ENCODE measurements at places on chromosomes 12 and 14. TPM values are rescaled to one million over a fixed set of nuclear protein-coding genes. Genes with fewer than 3 reads are reported as not detected.

Gene ANO2
- total RNA-seq: not detected

Gene PLEKHA5
- total RNA-seq: 50.4 TPM

Gene DDN
- total RNA-seq: under 0.01 TPM

Gene RNF212B
- total RNA-seq: not detected

Gene CAPZA3
- not detected for total RNA-seq

Gene KCNC2
- not detected for total RNA-seq

Gene LARP4
- 33.9 TPM for total RNA-seq

Gene SLC24A4
- total RNA-seq: not detected

Gene KRT3
- not detected for total RNA-seq

Gene EXOC3L4
- 0.26 TPM for total RNA-seq

Gene PTGR2
- total RNA-seq: 7.2 TPM

Gene PIANP
- total RNA-seq: 0.17 TPM

Gene KRT79
- not detected for total RNA-seq

Gene SPX
- total RNA-seq: 1.3 TPM

Gene SDSL
- total RNA-seq: 12.4 TPM

Gene SOAT2
- not detected for total RNA-seq

Gene KCNH5
- 1.0 TPM for total RNA-seq

Gene RD3L
- not detected for total RNA-seq

Gene KLRC1
- total RNA-seq: not detected

Data from fibroblast of lung (primary cell).